ENCODE measurements at places on chromosomes 4 and X. TPM values are rescaled to one million over a fixed set of nuclear protein-coding genes. Genes with fewer than 3 reads are reported as not detected.

DNA sequence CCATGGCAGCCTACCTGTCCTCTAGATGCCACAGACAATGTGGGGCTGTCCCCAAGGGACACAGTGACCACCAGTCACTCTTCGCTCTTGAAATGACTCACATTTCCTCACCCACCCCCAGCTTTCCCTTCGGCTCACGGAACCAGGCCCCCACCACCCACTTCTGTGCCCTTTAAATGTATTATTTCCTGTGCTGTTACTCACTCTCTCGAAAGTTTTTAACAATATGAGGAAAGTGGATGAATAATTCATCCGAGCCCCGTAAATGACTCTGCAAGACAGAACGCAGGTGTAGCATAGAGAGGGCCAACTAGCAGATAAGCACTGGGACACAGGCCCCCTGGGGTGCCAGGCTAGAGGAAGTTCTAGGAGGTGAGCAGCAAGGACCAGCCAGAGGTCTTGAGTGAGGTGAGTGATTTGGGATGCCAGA lies 179.5 kb upstream of the TBL1X start:
- no peak overlapping the region for H3K4me3 ChIP-seq
- H3K36me3 ChIP-seq = no peaks in the 10 kb centered on the region
- no peaks in the 10 kb centered on the region for H3K4me1 ChIP-seq
- no peak overlapping the region for H3K27ac ChIP-seq

GRCh38 chr4:183765251-183765911 lies 106.3 kb downstream of the TRAPPC11 start:
- no peaks in the 10 kb centered on the region for H3K27me3 ChIP-seq
- H3K27ac ChIP-seq = peak overlapping the region; percentile 70
- DNase-seq = peak; percentile 41
- H3K4me3 ChIP-seq = no peak overlapping the region
- H3K4me1 ChIP-seq = no peaks in the 10 kb centered on the region
- H3K36me3 ChIP-seq = no peaks in the 10 kb centered on the region

DNA sequence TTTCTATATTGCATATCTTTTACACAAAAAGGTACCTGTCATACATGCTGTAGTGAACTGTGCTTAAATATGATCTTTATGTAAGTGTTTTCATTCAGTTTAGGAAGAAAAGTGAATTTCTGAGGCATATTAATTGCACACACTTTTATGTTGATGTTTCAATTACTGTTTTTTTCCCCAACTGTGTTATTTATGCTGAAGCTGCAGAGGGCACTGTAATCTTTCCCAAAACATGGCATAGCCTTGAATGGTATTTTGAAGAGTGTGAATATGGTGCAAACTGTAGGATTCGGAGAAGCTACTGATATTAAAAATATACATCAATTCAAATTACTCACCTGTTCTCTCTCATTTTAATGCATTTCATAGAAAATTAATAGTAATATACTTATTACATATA lies 6.0 kb upstream of the CENPE start:
- H3K4me1 ChIP-seq = no peaks in the 10 kb centered on the region
- no peaks in the 10 kb centered on the region for H3K27me3 ChIP-seq
- H3K27ac ChIP-seq = no peak overlapping the region
- no peaks in the 10 kb centered on the region for H3K36me3 ChIP-seq
- DNase-seq = no peak

Gene NDNF
- total RNA-seq = 1.5 TPM

Gene SH2D1A
- total RNA-seq = not detected

All from uterus (tissue), 4 donors.